B cell (primary cell): ENCODE measurements at places on chromosomes 12 and 14. TPM values are rescaled to one million over a fixed set of nuclear protein-coding genes. Genes with fewer than 3 reads are reported as not detected.
A peak's percentile ranks its signal among the peaks of the same experiment; 100 is the strongest.

The KRT74 gene
- total RNA-seq: not detected in 2 replicates

DNA sequence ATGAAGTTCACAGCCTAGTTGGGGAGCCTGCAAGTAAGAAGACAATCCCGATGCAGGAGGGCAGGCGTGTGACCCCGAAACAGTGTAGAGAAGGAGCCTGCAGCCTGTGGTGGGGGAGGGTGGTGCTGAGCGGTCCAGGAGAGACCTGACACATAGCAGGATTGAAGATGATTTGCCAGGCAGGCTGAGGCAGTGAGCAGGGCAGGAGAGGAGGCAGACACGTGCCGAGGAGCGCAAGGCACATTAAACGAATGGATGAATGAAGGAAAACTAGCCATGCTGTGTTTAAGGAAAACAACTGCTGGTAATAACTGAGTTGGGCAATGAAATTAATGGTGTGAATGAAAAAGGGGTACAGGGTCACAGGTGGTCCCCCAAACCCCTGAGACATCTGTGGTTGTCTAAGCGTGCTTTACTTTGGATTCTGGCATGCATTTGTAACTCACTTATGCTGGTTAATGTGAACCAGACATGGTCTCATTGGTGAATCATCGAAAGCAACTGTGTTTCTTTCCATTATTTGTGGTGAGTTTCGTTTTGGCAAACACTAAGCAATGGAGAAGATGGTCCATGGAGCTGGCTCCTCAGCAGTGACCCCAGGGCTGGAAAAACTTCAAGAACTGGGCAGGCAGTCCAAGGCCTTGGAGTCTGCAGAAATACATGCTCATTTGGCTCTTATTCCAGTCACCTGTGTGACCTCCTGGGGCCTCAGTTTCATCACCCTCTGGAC lies 96.9 kb upstream of the EVL start:
- H3K4me3 ChIP-seq: no peak overlapping the region
- H3K27me3 ChIP-seq: peaks cover 15% of the 10 kb centered on the region
- no peak overlapping the region for H3K27ac ChIP-seq
- H3K36me3 ChIP-seq: no peaks in the 10 kb centered on the region
- DNase-seq: no peak

DNA sequence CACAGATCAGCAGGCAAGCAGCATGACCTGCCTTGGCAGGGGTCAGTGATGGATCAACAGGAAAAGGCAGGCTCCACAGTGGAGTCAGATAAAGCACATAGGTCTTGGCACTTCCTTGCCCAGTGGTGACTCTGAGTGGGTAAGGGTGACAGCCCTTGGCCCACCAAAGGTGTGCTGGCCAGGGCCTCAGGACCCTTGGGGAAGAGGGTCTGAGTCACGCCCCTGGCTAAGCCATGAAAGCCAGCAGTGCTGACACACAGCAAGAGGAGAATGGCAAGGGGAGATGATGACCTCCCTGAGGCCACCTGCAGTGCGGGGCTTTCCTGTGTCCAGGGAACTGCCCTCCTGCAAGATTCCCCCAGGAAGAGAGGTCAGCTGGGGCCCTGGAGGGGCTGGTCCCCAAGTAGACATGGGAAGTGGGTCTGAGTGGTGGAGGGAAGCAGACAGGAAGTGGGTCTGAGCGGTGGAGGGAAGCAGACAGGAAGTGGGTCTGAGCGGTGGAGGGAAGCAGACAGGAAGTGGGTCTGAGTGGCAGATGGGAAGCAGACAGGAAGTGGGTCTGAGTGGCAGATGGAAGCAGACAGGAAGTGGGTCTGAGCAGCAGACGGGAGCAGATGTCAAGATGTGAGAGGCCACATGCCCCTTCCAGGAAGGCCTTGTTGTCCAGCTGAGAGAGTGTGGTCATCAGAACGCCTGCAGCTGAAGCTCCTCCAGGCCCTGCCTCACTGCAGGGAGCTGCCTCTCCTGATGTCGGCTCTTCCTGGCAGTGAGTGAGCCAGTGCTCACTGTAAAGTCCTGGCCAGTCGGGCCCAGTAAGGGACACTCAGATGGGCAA lies 34.8 kb downstream of the DIO3 start:
- no peaks in the 10 kb centered on the region for H3K36me3 ChIP-seq
- no peak overlapping the region for H3K4me3 ChIP-seq
- DNase-seq: peak; percentile 28
- peaks cover 23% of the 10 kb centered on the region for H3K4me1 ChIP-seq

DNA sequence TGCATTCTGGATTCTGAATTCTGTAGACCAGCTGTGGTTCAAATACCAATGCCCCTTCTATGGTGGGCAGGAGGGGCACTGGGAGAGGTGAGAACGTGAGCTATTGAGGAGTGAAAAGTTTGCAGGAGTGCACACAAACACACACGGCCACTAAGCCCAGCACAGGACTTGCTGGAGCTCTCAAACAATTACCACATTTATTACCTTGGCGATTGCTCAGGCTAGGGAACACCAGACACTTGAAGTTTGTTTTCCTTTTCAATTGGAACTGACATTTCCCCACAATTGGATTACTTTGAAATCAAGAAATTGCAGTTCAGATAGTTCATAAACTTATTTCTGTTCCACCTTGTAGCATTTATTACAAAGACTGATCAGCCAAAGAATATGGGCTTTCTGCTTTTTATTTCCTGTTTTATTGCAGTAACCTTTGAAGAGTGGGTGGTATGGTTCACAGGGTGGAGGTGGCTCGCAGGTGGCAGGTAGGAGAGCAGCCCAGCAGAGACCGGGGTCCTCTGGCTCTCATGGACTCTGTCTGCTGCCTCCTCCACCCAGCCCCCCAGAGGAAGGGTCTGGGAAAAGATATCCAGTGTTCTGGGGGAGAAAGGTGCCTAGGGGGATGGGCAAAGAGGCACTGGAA lies 429.8 kb upstream of the CCDC196 start:
- H3K27ac ChIP-seq: no peak overlapping the region
- no peaks in the 10 kb centered on the region for H3K36me3 ChIP-seq
- DNase-seq: no peak

- no peak overlapping the region for H3K4me3 ChIP-seq
- peaks cover 7% of the 10 kb centered on the region for H3K4me1 ChIP-seq
- no peak for DNase-seq
- H3K27me3 ChIP-seq: peaks cover under 1% of the 10 kb centered on the region
- no peaks in the 10 kb centered on the region for H3K36me3 ChIP-seq
These were observed 97.7 kb upstream of the SFSWAP start for GRCh38 chr12:131613186-131613585.

The KSR2 gene
- total RNA-seq: not detected in 2 replicates

The EFS gene
- not detected in 2 replicates for total RNA-seq

DNA sequence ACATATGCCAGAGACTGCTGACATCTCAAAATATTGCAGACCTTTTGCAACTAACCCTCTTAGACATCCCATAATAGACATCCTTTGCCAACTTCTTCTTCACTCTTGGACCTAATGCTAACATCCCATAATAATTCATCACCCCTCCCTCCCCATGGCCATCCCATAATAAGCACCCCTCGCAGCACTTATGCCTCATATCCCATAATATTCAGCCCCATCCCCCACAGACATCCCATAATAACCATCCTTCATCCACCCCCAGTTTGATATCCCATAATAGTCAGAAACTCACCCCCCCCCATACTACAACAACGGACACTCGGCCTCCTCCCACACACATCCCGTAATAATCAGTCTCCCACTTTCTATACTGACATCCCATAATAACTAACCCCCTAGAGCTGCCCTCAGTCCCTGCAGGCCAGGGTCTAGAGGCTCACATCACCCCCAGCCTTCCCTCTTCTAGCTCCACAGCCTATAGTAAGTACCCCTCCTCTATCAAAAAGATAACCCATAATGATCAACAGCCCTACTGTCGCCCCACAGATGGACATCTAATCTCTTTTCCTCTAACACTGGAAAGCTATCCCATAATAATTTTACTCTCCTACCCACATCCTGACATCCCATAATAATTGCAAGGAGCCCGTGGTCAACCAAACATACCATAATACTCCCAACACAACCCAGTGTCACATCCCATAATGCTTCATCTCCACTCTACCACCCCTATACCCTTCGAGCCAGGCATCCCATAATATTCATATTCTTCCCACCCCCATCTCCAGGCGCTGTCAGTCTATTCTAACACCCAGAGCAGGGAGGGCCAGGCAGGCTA lies 792 bp upstream of the CHD4 start:
- H3K27me3 ChIP-seq: no peaks in the 10 kb centered on the region
- H3K27ac ChIP-seq: peak overlapping the region; percentile 95
- peaks cover 63% of the 10 kb centered on the region for H3K4me1 ChIP-seq
- no peak overlapping the region for H3K4me3 ChIP-seq
- H3K36me3 ChIP-seq: peaks cover 12% of the 10 kb centered on the region

DNA sequence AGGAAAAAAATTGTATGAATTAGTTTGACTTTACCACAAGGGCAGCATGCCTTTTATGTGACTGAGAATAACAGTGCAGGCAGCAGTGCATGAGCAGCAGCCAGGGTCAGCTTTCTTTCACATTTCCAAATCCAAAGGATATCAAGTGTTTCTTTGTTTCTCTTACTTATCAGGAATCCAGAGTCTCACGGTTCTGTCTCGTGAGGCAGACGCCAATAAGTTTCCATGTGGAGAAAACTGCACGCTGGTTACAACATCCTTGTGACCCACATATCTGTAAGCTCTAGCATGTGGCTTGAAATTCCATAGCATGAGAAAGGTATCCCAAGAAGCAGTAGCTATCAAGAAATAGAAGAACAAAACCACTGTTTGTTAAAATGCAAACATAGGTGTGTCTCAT lies 27.6 kb downstream of the GALNT4 start:
- H3K27me3 ChIP-seq: no peaks in the 10 kb centered on the region
- no peak for DNase-seq
- peaks cover 34% of the 10 kb centered on the region for H3K4me1 ChIP-seq
- H3K36me3 ChIP-seq: no peaks in the 10 kb centered on the region
- no peak overlapping the region for H3K27ac ChIP-seq
- no peak overlapping the region for H3K4me3 ChIP-seq

GRCh38 chr14:105864651-105865265 lies 338.4 kb downstream of the TMEM121 start:
- peak overlapping the region; percentile 99 for H3K4me3 ChIP-seq
- H3K27ac ChIP-seq: peak overlapping the region; percentile 94
- H3K27me3 ChIP-seq: no peaks in the 10 kb centered on the region
- peaks cover 3% of the 10 kb centered on the region for H3K36me3 ChIP-seq
- no peaks in the 10 kb centered on the region for H3K4me1 ChIP-seq

The CCDC197 gene
- total RNA-seq: not detected in 2 replicates

DNA sequence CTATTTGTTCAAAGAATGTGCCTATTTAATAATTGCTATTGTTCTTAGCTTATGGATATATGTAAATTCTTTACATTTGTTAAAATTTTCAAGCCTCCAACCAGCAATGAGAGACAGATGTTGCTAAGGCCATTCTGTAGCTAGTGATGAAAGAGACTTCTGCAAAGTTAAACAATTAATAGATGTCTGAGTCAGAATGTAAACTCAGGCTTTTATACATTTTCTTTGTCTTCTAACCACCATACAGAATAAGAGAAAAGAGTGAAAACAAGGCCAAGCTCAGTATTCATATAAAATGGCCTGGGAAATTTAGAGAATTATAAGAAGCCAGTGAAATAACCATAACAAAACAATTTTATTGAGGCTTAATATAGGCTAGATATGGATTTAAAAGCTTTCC lies 1102.3 kb upstream of the SEL1L start:
- no peaks in the 10 kb centered on the region for H3K36me3 ChIP-seq
- no peak overlapping the region for H3K4me3 ChIP-seq
- H3K4me1 ChIP-seq: no peaks in the 10 kb centered on the region
- H3K27ac ChIP-seq: no peak overlapping the region
- H3K27me3 ChIP-seq: no peaks in the 10 kb centered on the region

The IAPP gene
- not detected in 2 replicates for total RNA-seq

- H3K36me3 ChIP-seq: no peaks in the 10 kb centered on the region
- H3K27me3 ChIP-seq: no peaks in the 10 kb centered on the region
- peaks cover 3% of the 10 kb centered on the region for H3K4me1 ChIP-seq
- no peak overlapping the region for H3K4me3 ChIP-seq
- H3K27ac ChIP-seq: no peak overlapping the region
These were observed 69.9 kb downstream of the ARL6IP4 start for GRCh38 chr12:123050331-123050831.

The IKBIP gene
- 12.0 TPM in 2 replicates for total RNA-seq

The PROX2 gene
- 0.07 TPM in 1 of 2 replicates, not detected in the other for total RNA-seq

DNA sequence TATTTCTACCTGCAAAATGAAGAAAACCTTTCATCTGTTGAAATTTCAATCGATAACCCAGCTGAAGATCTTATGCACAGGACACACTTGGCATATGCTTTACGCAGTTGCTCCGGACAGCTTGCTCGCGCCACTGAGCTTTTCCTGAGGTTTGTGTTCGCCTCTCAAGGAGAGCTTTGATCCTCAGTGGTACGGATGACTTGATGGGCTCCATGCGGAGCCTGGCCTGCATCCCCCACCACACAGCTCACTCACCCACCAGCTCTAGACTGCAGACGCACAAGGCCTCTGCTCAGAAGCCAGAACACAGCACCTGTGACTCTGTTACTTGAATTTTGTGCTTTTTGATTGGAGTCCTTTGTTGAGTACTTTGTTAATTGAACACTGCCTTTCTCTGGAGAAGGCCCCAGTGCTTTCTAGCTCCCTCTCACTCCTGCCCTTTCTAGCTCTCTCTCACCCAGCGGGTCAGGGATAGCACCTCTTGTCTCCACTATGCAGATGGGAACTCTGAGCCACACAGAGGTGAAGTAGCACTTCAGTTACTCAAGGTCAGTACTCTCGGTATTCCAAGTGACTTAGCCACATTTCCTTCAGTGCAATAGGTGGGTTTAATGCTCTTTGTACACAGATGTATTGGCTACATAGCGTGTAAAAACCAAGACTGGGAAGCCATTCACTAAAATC lies 52.1 kb downstream of the TBC1D30 start:
- no peaks in the 10 kb centered on the region for H3K36me3 ChIP-seq
- no peaks in the 10 kb centered on the region for H3K4me1 ChIP-seq
- H3K27me3 ChIP-seq: no peaks in the 10 kb centered on the region

The LTBP2 gene
- total RNA-seq: 0.22 and 0.51 TPM in 2 replicates

DNA sequence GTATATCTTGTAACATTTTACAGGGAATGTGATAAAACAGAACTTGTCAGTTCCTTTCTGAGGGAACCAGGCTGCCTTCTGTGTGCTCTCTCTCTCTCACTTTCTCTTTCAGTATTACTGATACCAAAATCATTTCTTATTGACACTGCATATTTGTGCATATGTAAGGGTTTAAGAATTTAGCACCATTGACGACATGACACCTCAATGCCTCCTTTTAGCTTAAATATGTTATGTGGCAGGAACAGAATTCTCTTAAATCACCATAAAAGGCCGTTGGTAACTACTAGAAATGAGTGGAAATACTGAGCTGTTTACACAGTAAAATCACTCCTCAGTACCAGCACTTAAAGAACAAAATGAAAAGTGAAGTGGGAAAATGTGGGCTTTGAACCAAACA lies 457.7 kb upstream of the SYT1 start:
- no peak for DNase-seq
- H3K27ac ChIP-seq: no peak overlapping the region
- H3K4me1 ChIP-seq: no peaks in the 10 kb centered on the region
- H3K27me3 ChIP-seq: no peaks in the 10 kb centered on the region
- H3K36me3 ChIP-seq: no peaks in the 10 kb centered on the region

The SEL1L gene
- 50.0 and 53.8 TPM in 2 replicates for total RNA-seq

The PLA2G1B gene
- not detected in 2 replicates for total RNA-seq
